ENCODE measurements at places on chromosomes 1 and 21.

DNA sequence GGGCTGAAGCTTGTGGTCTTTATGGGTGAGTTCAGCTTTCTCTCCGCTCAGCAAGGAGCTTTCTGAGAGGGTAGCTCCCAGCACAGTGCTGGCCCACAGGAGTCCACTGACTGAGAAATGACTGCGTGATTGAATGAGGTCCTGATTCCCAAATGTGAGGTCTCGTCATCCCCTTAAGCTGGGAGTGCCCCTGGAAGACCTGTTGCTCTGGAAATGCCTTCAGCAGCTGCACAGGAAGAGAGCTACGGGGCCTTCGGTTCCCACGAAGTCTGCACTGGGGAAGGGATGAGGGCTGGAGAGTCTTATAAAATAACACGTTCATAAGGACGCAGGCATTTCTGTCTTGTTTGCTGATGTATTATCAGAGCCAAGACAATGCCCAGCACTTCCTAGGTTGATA lies 14.0 kb downstream of the TNNT2 start:
- no peak for DNase-seq

DNA sequence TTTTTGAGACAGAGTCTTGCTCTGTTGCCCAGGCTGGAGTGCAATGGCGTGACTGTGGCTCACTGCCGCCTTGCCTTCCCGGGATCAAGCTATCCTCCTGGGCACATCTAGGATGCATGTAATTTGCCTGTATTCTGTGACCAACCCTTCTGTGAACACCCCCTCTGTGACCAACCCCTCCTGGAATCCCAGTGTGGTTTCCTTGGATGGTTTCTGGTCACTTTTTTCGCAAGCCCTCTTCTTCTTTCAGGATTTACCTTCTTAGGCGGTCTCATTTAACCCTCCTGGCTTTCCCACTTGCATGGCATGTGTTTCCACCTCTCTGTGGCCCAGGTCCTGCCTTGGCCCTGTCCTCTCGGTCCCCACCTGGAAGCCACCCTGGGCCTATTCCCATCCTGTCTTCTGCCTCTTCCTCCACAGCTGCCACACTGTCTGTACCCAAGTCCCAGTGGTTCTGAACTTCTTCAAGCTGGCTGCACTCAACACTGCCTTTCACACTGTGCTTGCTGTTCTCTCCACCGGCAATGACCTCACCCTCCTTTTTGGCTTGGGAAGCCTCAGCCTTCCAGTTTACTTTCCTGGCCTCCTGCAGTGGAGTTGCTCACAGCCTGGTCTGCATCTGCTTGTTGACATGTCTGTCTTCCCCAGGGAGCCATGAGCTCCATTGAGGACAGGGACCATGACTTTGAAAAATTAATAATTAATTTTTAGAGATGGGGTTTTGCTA lies 57.0 kb downstream of the DISC1 start:
- no peak for DNase-seq

- DNase-seq: no peak
Measured at GRCh38 chr1:177119311-177119710, 45.2 kb downstream of the ASTN1 start.

DNA sequence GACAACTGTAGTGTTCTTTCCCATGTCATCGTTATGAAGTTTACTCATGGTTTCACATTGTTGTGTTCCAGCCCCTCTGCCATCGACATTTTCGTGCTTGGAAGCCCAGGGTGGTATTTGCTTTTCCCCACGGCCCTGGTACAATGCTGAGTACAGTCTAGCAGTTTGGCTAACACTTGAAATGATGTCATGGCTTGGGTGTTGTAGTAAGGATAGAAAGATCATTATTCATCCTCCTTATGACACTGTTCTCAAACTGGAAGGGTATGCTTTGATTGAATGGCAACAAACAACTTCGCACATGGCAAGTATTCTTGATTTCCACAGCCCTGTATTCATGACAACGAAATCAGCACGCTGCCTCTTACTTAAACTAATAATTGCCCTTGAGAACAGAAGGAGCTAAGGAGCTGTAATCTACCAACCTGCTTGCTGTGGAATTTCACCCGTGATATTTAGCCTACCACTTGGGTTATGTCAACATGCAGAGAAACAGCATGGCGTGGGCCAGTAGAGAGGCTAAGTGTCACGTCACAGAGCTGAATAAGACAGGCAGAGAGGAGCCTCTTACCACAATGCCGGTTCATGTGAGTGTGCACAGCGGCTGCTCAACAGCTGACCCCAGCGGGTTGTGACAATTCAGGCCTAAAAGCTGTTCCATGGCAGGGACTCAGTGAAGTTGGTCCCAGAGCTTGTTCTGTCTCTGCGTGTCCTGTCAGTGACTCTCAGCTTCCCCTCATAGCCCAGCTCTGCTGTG lies 73.9 kb downstream of the KCNJ6 start:
- DNase-seq: no peak

DNA sequence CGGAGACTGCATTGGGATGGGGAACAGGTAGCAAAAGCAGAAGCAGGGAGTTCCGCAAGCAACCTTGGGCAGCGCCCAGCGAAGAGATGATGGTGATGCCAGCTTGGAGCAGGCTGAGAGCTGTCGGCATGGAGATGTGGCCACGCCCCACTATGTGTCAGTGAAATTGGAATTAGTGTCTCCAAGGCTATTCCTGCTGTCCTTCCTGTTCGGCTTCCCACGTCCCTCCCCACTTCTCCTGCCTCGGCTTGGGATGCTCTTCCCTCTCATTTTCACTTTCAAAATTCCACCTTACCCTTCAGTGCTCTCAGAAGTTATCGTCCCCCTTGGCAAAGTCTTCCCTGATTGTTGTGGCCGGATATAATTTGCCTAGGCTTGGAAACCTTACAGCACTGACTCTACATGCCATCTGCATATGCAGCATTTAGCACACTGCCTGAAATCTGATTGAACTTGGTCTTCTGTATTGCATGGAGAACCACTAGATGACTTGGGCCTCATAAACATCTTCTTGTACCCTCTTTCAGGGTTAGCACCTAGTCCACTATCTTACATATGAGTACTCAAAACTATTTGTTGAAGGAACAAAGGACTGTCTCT lies 270.7 kb upstream of the RUNX1 start:
- no peak for DNase-seq

- DNase-seq: no peak
Measured at GRCh38 chr1:50420689-50421365, 2.4 kb downstream of the DMRTA2 start.

DNA sequence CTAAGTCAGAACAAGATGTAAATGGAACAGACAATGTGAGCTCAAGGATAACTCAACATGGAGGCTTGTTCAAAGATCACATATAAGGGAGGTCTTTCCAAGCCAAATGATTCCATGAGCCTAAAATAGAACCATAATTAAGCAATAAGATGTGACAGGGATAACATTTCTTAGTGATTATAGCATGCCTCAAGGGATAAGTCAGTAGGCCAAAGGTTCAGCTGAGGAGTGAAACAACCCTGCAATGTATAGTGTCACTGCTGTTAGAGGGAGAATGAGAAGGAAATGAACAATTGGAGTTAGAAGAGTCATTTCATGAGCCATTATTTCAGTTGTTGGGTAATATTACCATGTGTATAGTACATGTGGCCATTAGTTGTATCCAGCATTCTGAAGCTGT lies 25.0 kb downstream of the GORAB start:
- no peak for DNase-seq

DNA sequence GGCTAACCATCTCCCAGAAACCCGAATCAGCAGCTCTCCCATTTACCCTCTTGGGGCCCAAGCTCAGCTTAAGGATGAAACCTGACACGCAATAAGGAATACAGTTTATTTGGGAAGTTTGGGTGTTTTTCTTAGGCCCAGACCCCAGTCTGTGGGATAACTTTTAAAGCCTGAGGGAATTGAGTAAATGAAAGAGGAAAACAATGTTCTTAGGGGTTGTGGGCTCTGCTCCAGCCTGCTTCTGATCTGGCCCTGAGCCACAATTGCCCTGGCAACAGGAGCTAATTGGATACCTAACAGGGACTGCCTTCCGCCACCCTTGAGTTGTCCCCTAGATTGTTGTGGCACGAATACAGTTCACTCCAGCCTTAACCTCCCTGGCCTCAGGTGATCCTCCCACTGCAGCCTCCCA lies 20.1 kb downstream of the DYRK3 start:
- no peak for DNase-seq

DNA sequence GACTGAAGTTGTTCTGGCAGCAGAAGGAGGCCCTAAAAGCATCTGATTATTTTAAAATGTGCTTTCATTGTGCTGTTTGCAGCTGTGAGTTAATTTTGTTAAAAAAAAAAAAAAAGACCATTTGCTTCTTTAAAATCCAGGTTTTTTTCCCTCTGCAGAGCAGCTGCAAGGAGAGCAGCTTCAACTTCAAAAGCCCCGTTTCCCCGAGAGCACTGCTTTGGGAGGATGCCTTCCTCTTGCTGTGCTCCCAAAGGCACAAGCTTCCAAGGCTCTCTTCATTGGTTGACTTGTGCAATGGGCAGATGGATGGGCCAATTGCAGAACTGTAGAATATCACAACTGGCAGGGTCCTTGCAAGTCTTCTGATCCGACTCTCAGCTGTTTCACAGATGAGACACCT lies 459.2 kb upstream of the PKN2 start:
- DNase-seq: no peak

DNA sequence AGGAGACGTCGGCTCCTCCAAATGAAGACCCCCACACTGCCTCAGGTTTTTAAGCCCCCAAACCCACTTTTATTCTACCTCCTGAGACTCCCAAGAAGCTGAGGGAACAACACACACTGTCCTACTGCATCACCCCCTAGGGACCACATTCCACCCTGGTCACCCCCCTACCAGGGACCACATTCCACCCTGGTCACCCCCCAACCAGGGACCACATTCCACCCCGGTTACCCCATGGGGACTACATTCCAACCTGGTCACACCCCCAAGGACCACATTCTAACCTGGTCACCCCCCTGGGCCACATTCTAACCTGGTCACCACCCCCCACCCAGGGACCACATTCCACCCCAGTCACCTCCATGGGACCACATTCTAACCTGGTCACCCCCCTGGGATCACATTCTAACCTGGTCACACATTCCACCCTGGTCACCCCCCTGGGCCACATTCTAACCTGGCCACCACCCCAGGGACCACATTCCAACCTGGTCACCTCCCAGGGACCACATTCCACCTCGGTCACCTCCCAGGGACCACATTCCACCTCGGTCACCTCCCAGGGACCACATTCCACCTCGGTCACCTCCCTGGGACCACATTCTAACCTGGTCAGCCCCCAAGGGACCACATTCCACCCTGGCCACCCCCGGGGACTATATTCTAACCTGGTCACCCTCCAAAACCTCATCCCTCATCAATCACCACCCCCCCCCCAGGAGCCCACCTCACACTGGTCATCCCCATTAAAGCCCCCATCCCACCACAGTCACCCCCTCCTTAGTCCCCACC lies 587.6 kb downstream of the NPHP4 start:
- no peak for DNase-seq

GRCh38 chr1:25520446-25521061 lies 22.9 kb upstream of the LDLRAP1 start:
- DNase-seq: peak; percentile 52

GRCh38 chr1:162666006-162666645 lies 33.9 kb downstream of the DDR2 start:
- DNase-seq: no peak

DNA sequence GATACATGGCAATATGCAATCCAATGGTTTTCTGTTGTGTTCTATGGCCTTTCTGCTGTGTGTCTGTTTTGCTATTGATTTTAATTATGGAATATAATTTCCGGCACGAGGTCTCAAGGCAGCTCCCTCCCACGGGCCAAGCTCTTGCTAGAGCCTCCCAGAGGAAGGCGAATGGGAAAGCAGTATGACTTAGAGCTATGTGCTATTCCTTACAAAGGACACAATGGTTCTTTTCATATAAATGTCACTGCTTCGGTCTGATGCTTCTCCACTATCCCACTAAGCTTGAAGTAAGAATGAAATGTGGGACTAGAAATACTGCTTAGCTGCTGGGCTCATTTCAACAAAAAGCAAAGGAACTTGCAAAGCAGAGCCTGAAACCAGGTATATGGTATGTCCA lies 322.2 kb upstream of the BEND5 start:
- DNase-seq: no peak

GRCh38 chr1:183039985-183040447 lies 16.8 kb downstream of the LAMC1 start:
- no peak for DNase-seq

DNA sequence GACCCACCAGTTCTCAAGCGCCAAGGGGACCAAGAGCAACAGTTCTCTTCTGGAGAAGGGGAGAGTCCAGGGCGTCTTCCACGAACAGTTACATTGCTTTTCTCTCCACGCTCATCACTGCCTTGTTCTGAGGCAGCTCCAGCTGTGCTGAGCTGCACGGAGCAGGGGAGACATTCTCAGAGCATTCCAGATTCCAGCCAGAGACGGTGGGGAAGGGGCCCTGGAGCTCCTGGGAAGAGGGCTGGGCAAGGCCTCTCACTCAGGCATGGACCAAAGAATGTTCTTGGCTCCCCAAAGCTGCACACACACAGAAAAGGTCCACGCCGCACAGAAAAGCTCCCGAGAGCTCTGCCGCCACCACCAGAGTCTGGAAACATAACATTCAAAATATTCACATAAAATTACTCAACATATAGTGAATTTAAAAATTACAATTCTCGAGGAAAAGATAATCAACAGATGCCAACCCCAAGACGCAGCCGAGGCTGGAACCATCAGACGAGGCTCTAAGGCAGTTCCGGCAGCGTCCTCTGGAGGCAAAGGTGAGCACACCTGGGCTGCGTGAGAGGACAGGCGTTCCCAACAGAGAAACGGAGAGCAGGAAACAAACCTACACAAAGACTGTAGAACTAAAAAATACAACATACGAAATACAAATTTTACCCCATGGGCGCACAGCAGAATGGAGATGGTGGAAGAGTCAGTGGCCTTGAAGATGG lies 40.5 kb downstream of the UBE2G2 start:
- DNase-seq: no peak

DNA sequence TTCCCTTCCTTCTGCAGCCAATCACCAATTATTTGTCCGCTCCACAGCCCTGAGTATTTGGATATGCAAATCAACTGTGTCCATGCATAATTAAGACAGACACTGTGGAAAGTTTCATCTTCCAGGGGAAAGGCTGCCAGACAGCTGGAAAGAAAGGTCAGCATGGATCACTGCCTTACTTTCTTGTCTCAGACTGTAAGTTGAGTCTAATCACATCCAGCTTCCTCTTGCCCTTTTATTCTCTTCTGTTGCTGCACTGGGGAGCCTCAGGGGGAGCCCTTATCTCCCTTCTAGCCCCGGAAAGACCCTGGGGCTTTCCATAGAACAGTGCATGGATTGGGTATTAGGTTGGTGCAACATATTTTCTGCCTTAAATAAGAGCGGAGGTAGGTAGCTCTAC lies 182.9 kb downstream of the OMA1 start:
- no peak for DNase-seq

Data from activated CD4-positive, CD25-positive, alpha-beta regulatory T cell (primary cell).